ENCODE measurements at places on chromosomes 1 and 21.

DNA sequence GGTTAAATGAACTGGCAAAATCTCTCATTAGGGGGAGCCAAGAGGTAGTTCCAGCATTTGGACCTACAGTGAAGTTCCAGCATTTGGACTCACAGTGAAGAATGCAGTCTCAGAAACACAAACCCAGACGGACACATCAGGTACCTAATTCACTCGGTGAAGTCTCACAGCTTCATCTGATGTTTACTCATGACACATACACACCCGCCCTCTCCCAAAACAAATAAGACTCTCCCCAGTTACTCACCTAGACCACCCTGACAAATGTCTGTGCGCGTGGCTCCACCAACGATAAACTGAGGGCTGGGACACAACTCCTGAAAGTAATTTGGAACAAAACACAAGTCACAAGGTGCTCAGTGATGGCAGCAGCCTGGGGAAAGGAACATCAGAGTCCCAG is 11.4 kb downstream of the CAPN8 start:
- no peak for DNase-seq

DNA sequence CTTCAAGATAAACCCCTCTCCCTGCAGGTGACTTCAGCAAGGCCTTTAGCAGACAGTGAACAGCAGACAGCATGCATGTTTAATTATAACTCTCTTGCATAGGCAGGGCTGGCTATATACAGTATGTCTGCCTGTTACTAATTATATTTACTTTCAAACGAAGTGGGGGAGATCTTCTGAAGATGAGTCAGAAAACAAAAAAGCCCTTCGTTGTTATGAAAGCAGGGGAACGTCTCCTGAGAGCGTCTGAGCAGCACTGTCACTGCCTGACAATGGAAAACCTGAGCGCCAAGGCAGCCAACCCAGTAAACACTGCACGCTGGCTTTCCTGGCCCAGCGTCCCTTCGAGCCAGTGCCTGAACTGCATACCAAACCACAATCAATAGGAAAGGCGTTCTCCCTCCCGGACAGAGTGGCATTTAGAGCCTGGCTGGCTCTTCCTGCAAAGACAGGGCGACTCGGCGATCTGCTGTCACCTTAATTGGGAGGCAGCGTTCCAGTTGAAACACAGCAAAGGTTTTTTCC is 54.1 kb downstream of the TOMM20 start:
- no peak for DNase-seq

DNA sequence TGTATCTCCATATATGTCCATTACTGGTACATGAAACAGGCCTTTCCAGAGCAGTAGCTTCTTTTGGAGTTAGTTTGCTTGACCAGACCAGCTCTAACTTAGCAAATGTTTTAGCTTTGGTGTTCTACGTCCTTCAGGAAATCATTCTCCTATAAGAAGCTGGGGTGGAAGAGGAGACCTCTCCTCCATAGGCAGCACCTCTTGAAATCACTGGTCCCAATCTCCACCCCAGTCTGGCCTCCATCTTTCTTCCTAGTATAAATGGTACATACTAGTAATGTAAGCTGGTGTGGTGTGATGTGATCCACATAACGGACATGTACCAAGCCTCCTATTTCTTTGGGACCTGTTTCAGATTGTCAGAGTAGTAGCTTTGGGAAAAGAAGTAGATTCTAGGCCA is 171.4 kb downstream of the DHRS3 start:
- no peak for DNase-seq

- no peak for DNase-seq
These were observed 57.1 kb downstream of the FAAP20 start for GRCh38 chr1:2137257-2138121.

GRCh38 chr1:165551469-165551868 is 7.7 kb downstream of the LRRC52 start:
- DNase-seq: no peak

DNA sequence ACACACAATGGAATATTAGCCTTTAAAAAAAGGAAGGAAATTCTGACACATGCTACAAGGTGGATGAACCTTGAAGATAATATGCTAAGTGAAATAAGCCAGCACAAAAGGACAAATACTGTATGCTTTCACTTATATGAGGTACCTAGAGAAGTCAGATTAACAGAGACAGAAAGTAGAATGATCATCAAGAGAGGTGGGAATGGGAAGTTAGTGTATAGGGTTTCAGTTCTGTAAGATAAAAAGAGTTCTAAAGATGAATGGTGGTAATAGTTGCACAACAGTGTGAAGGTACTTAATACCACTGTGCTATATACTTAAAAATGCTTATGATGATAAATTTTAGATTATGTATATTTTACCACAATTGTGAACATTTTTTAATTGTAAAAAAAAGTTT is 7.2 kb downstream of the RPAP2 start:
- no peak for DNase-seq

- no peak for DNase-seq
These were observed 5.9 kb upstream of the KIF17 start for GRCh38 chr1:20723537-20724363.

- no peak for DNase-seq
These were observed 725 bp upstream of the VWA1 start for GRCh38 chr1:1434824-1435105.

GRCh38 chr1:101366513-101367215 is 129.8 kb downstream of the S1PR1 start:
- no peak for DNase-seq

DNA sequence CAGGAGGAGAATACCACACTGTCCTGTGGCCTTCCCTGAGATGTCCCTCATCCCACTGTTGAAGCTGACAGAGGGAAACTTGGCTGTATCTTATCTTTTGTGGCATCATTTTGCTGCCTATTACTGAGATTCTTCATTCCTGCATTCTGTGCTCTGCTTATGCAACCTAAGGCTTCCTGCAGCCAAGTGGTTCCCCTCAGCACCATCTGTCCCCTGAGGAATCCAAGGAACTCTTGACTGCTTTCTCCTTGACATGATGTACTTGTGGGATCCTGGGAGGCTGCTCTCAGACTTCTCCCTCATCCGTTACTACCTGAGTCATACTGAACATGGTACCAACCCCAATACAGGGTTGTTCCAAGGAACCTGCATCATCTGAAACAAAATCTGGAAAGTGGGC is 21.1 kb upstream of the RIMKLA start:
- no peak for DNase-seq

DNA sequence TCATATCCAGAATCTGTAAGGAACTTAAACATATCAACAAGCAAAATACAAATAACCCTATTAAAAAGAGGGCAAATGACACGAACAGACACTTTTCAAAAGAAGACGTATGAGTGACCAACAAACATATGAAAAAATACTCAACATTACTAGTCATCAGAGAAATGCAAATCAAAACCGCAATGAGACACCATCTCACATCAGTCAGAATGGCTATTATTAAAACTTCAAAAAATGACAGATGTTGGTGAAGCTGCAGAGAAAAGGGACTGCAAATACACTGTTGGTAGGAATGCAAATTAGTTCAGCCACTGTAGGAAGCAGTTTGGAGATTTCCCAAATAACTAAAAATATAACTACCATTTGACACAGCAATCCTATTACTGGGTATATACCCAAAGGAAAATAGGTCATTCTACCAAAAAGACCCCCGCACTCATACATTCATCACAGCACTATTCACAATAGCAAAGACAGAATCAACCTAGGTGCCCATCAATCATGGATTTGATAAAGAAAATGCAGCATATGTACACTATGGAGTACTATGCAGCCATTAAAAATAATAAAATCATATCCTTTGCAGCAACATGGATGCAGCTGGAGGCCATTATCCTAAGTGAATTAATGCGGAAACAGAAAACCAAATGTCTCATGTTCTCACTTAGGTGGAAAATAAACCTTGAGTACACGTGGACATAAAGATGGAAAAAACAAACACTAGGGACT is 230.1 kb upstream of the RAB4A start:
- no peak for DNase-seq

DNA sequence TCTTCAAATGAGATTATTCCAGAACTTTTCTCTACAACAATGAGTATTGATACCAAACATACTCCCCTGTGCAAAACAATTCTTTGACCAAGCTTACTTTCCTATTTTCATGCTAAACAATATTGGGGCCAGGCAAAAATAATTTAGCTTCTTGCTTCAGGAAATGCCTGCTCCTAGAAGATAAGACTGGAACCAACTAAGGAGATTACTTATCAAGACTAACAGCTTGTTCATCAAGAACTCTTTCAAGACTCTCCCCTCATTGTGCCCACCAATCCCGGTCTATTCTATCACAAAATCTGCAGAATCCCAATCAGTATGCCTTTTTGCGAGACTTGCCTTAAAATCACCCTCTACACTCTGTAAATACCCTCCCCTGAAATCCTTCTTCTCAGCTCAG is 536.6 kb downstream of the RWDD3 start:
- DNase-seq: no peak

DNA sequence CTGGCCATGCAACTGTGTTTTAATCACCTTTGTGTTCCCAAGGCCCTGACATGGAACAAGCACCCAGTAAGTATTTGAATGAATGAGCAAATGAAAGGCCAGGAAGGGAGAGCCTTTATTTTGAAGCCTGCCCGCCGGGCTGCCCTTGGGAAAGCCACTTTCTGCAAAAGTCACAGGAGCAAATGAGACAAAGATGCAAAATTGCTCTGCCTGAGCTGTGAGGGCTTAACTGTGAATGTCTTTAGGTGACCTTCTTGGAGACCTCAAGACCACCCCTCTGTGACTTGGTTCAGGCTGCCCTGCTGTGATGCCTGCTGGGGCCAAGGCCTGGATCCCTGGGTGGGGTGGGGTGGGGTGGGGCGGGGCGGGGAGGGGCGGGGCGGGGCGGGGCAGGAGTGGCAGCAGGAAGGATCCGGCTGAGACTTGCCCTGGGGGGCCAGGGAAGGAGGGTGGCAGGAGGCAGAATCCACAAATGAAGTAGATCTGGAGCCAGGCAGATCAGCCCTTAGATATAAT is 54.0 kb downstream of the RUNX3 start:
- no peak for DNase-seq

GRCh38 chr1:27099587-27100334 is 55.2 kb downstream of the SLC9A1 start:
- no peak for DNase-seq

DNA sequence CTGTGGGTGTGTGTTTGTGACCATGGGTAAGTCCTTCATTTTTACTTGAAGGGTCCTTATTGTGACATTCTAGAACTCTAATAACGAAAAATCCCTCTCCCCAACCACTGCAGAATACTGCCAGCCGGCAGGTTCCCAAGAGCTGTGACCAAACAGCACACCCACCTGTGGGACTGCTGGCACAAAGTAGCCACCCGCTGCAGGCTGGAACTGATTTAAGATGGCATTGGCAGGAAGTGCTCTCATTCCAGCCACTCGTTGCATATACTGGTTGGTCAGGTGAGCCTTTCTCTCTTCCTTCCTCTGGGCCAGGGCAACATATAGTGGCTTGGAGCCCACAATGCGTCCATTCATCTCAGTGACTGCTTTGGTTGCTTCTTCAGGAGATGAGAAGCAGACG is 11.6 kb downstream of the PABPC4 start:
- no peak for DNase-seq

- DNase-seq: no peak
These were observed 261.6 kb upstream of the TMEM51 start for GRCh38 chr1:14891991-14892390.

- DNase-seq: no peak
These were observed 255.9 kb downstream of the NFIA start for GRCh38 chr1:61337981-61338848.

All from activated gamma-delta T cell (primary cell).